ENCODE measurements at places on chromosomes 16 and 17. TPM values are rescaled to one million over a fixed set of nuclear protein-coding genes. Genes with fewer than 3 reads are reported as not detected.

Gene PGP
- 21.5 TPM for total RNA-seq

Gene C17orf78
- total RNA-seq: not detected

Gene SLC16A5
- total RNA-seq: 12.7 TPM

Gene ADAD2
- 0.38 TPM for total RNA-seq

Gene CHST5
- total RNA-seq: 0.45 TPM

Gene CDH13
- total RNA-seq: 111 TPM

Gene ELMO3
- total RNA-seq: 0.78 TPM

Gene CFAP97D1
- total RNA-seq: not detected

DNA sequence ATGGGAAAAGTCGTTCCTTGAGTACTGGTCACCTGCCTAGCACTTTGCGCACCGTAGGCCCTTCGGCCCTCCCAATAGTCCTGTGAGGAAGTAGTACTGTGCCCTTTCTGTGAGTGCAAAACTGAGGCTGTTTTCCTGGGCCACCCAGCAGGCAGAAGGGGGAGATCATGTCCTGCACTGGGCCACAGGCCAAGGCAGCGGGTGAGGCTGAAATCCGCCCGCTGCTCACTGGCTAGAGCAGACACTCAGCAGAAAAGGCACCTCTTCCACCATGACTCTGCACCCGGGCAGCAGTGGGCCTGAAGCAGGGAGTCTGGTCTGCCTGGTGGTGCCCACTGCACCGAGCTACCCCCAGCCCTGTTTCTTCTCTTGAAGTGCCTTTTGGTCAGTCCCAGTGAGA lies 20.2 kb downstream of the METTL22 start:
- no peak for DNase-seq

DNA sequence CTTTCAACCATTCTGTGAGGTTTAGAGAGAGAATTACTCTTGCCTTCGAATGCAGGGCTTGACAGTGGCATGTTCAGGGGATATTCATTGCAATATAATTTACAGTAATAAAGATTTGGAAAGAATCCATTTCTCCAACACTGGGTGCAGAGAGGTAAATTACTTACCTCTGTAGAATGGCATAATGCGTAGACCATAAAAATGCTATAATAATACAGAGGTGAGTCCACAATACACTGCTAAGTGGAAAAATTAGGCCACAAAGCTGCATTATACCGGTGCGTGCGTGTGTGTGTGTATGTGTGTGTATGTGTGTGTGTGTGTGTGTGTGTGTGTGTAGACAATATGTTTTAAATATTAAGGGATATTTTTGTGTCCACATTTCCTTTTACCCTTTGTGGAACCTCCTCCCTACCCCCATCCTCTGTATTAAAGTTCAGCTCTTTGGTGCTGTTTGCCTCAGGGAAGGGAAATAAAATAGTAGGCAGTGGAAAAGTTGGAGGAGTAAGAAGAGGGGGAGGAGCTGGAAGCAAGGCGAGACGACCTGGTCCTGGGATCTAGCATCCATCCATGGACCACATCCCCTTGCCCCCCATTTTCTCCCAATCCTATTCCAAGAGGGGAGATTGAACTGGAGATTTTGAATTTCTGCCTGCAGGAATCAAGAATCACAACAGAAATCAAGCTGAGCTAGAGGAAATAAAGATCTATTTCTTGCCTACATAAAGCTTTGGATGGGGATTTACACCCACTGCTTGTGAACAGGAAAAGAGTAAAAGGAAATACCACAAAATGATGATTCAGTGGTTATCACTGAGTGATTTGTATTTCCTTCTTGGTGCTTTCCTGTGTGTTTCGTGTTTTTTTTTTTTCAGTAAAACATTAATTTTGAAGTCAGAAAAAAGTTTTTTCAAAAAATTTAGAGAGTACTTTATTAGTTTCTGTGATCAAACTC lies 124.8 kb downstream of the RGS9 start:
- no peak for DNase-seq

- DNase-seq: no peak
Observed at GRCh38 chr17:36942631-36943125, 5.4 kb downstream of the LHX1 start.

GRCh38 chr17:1961189-1961588 lies 63.9 kb downstream of the RTN4RL1 start:
- peak; percentile 34 for DNase-seq

- no peak for DNase-seq
Observed at GRCh38 chr17:69722518-69722917, 308.0 kb downstream of the MAP2K6 start.

DNA sequence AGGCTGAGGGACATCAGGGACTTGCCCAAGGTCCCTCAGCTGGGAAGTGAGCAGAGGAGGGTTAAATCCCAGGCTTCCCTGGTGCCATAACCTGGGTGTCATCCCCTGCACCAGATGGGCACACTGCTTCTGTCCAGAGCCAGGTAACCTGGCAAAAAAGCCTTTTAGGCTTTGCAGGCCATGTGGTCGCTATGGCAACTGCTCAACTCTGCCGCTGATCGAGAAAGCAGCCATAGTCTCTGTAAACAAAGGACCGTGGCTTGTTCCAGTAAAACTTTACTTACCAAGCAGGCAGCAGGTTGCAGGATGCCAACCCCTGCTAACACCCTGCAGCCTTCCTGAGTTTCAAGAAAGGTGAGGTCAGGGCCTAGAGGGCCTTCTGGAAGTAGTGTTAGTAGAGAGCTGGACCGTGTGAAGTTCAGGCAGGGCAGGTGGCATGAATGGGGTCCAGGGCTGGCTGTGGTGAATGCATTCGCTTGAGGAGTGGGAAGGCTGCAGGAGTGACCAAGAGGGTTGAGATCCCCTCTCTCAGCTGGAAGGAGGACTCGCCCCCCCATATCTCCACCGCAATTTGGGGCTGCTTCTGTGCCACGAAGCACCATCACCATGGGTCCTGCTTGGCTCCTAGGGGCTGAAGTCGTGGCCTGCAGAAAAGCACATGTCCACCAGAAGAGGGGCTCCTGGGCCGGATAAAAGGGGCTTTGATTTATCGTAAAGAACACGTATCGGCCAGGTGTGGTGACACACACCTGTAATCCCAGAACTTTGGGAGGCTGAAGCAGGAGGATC lies 91.3 kb downstream of the SOCS1 start:
- no peak for DNase-seq

DNA sequence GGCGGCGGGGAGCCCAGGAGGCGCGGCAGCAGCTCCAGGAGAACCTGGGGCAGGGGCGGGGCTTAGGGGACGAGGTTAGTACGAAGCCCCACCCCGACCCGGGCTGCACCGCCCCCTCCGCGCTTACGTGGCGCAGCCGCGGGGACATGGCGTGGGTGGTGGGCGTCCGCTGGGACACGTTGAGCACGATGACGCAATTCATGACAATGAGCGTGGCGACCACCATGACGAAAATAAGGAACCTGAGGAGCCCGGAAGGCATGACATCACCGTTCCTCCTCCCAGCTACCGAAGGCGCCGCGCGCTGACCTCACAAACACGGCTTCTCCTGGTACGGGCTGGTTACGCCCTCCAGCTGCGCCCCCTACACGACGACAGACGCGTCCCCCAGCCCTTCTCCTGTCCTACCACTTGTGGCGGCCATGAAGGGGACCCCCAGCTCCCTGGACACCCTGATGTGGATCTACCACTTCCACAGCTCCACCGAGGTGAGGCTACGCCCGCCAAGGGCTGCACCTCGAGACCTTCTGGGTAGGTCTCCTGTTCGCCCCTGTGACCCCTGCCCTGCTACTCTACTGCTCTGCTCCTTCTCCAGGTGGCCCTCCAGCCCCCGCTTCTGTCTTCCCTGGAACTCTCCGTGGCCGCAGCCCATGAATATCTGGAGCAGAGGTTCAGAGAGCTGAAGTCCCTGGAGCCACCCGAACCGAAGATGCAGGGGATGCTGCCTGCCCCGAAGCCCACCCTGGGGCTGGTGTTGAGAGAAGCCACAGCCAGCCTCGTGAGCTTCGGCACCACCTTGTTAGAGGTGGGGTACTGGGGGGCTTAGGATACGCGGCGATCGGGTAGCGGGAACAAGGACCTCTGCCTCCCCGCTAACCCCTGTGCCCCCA lies at the start of gene C17orf107:
TSS of gene C17orf107 (plus strand) at position 196 of the 890 bp plus-strand sequence. CDS start at position 423, 227 bp downstream.
- DNase-seq: peak; percentile 93

- no peak for DNase-seq
Observed at GRCh38 chr16:80085606-80086005, 455.2 kb upstream of the DYNLRB2 start.

DNA sequence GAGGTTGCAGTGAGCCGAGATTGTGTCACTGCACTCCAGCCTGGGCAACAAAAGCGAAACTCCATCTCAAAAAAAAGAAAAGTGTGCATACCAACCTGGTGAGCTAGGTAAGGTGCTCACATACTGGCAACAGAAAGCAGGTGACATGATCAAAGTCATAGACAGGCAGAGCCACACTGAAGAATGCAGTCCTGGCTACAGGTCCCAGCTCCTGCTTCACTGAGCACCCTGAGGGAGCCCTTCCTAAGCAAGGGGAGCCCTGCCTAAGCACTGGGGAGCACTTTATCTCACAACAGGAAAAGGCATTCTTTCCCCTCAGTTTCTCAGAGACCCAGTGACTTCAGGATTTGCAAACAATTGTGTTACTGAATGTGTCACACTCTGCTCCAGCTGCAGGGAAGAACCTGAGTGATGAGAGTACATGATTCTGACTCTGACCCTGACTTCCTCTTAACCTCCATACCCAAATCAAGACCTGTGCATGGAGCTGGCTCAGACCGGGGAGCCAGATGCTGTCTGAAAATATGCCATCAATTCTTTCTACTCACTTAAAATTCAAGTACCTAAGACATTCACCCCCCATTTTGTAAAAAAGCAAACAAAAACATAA lies 40.5 kb downstream of the ANKRD11 start:
- DNase-seq: no peak

- peak; percentile 18 for DNase-seq
Observed at GRCh38 chr16:23836404-23837311, 875 bp downstream of the PRKCB start.

DNA sequence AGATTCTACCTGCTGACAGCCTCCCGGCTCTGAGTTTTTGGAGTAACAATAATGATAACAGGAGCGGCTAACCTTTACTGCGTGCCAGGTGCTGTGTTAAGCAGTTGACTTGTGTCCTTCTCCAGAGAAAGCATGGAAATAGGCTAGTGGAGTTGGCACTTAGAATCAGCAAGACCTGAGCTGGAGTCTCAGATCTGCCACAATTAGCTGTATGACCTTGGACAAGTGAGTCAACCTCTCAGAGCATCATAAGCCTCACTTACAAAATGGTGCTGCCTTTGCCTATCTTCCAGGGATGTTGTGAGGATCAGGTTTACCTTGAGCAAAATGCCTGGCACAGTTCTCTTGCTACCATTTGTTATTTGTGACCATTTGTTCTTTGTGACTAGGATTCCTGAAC lies 32.1 kb upstream of the TEX2 start:
- no peak for DNase-seq

DNA sequence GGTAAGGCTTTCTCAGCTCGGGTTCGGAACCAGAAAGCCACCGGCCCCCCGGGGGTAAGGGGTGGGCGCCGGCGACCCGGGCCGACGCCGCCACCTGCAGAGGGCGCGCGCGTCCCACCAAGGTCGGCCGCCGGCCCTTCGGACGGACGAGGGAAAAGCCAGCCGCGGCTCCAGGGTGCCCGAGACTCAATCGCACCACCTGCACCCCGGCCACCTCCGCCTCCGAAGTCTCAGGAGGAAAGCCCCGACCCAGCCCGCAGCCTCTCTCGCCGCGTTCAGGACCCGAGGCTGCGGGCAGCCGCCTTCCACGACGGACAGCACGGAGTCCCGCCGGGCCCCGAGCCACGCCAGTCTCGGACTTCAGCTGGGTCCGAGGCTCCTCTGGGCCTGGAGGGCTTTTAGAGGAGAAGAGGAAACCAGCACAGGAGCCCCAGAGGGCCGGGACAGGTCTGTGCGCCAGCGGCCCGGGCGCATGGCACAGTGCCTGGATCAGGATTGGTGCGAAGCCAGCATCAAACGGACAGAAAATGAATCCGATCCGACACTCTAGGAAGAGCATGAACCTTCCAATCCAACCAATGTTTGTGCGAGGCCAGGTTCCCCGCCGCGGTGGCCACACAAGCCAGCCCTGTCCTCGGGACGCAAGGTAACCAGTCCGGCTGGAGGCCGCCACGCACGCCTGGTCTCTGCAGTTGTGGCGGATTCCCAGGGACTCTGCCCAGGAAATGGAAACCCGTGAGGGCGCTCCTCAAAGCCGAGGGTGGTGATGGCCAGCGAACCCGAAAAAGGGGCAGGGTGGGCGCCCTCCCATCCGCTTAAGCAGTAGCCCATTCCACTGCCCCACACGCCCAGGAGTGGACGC lies 6.7 kb downstream of the CBX8 start:
- DNase-seq: peak; percentile 50

DNA sequence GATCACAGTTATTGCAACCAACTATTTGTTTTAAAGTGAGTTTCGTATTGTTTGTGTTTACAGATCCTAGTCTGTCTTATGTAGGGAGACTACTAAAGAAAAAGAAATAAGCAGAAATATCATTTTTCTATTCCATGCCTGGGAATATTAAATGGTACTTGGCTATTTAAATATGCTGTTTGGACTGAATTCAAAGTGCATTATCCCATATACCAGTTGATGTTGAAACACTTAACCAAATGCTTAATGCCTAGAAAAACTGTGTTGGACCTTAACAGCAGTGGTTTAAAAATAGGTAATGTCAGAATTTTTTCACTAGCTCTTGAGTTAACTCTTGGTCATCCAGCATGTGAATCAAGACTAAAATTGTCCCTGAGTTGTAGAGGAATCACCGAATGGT lies 37.5 kb upstream of the TOM1L1 start:
- no peak for DNase-seq

- DNase-seq: no peak
Observed at GRCh38 chr17:40064971-40065768, 2.4 kb downstream of the THRA start.

DNA sequence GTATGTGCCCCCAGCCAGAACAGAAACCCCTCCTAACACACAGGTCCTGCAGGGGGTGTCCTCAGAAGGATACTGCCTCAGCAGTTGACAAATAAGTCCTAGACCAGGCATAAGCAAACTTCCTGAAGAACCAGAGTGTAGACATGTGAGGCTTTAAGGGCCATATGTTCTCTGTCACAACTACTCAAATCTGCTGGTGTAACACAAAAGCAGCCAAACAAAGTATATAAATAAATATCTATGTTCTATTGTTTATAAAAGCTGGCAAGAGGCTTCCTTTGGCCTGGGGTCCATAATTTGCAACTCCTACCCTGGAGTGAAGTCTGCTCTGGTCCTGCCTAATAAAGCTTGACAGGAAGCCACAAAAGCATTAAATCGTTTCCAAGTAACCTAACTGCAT lies 9.9 kb downstream of the FAM83G start:
- DNase-seq: no peak

- DNase-seq: no peak
Observed at GRCh38 chr17:900336-900934, 79.1 kb downstream of the NXN start.
